Muscle of leg (tissue), 16 donors: ENCODE measurements at places on chromosomes 13 and 19. TPM values are rescaled to one million over a fixed set of nuclear protein-coding genes. Genes with fewer than 3 reads are reported as not detected.

DNA sequence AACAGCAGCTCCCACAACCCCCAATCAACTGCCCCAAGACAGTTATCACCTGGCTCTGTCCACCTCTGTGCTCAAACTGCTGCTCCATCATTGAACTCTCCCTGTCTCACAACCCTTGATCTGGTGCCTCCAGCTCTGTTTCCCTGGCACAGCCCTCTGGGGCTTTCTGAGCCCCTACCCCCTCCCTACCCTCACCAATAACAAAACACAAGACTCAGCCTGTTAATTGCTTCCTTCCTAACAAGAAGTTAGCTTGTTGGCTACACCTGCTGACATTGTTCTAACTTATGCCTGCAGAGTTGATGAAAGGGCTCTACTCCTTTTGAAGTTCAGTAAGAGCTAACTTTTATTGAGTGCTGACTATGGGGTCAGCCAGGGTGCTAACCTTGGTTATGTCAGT is 99.4 kb upstream of the FNDC3A start:
- no peaks in the 10 kb centered on the region for H3K36me3 ChIP-seq
- H3K4me3 ChIP-seq, result no peak overlapping the region
- H3K27ac ChIP-seq, result no peak overlapping the region
- DNase-seq, result no peak
- H3K4me1 ChIP-seq, result no peaks in the 10 kb centered on the region

DNA sequence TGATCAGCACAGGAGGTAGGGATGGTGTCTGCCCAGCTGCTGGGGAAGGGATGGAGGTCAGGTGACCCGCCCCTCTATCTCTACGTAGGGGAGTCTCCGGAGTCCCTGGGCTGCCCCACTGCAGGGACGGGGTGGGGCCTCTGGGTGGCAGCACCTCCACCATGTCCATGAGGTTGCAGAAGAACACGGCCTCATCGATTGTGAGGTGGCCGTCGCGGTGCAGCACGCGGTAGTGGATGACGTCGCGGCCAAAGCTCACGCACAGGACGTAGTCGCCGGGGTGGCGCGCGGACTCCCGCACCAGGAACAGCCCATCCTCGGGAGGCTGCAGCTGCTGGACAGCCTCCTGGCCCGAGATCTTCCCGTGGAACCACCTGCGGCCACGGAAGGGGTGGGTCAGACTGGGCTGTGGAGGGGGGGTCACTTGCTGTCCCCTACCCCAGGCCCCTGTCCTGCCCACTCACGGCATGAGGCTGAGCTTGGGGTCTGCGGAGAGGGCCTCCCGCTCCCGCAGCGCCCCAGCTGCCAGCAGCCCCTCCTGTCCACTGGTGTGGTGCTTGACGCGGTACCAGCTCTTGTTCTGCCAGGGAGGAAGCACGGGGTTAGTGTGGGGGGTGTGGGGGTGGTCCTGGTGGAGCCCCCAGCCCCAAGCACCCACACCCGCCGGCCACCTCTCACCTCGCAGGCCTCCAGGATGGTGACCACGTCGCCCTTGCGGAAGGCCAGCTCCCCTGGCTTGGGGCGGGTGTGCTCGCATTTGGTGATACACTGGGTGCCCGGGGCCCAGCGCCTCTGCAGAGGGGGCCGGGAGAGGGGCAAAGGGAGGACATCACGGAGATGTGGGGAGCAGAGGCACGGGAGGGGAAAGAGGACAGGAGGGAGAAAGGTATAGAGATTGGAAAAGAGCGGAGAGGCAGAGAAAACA is 2.3 kb downstream of the MATK start:
- peaks cover 4% of the 10 kb centered on the region for H3K4me1 ChIP-seq
- peaks cover 38% of the 10 kb centered on the region for H3K27me3 ChIP-seq
- H3K36me3 ChIP-seq, result no peaks in the 10 kb centered on the region
- no peak for DNase-seq
- no peak overlapping the region for H3K27ac ChIP-seq
- H3K4me3 ChIP-seq, result no peak overlapping the region

DNA sequence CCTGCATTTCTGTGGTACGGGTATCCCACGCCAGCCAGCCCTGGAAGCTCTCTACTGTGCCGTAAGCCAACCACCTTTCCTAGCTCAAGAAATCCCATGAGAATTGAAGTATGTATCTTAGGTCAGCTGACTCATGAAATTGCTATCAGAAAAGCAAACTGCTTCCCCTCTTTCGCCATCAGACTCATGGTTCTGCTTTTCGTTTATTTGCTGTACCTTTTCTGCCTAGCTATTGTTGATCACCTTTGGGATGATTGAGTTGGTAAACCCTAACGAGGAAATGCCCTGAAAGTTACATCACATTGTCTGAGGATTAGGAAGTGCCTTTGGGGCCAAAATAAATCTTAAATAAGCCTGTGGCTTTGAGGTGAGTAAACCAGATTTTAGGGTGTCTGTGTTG is at the start of gene ADGRE3:
Gene ADGRE3 (minus strand): TSS at position 81 of the 400 bp plus-strand sequence. CDS start 74 bp downstream, at position 7.
- no peak for DNase-seq
- no peak within 1 kb of the TSS for H3K4me3 ChIP-seq
- no peaks in the 10 kb centered on the region for H3K4me1 ChIP-seq
- H3K36me3 ChIP-seq, result no peaks in the 10 kb centered on the region

- no peak overlapping the region for H3K27ac ChIP-seq
- H3K4me1 ChIP-seq, result no peaks in the 10 kb centered on the region
- no peaks in the 10 kb centered on the region for H3K36me3 ChIP-seq
- no peak for DNase-seq
- no peaks in the 10 kb centered on the region for H3K27me3 ChIP-seq
- H3K4me3 ChIP-seq, result no peak overlapping the region
These were observed 57.5 kb downstream of the CPAMD8 start for GRCh38 chr19:16969135-16969534.

ANGPTL8 gene
- total RNA-seq, result 0.44 TPM
